ENCODE measurements at places on chromosomes 2 and 18.

- DNase-seq: no peak
Measured at GRCh38 chr2:208266936-208267335, 881 bp downstream of the PIKFYVE start.

- DNase-seq: peak; percentile 39
Measured at GRCh38 chr18:61551586-61551985, 218.4 kb downstream of the CDH20 start.

GRCh38 chr18:59233017-59233410 lies 13.1 kb downstream of the GRP start:
- DNase-seq: no peak

GRCh38 chr2:36704475-36705150 lies 8.1 kb downstream of the VIT start:
- no peak for DNase-seq

GRCh38 chr18:75277610-75277928 lies 67.0 kb downstream of the TSHZ1 start:
- DNase-seq: no peak

DNA sequence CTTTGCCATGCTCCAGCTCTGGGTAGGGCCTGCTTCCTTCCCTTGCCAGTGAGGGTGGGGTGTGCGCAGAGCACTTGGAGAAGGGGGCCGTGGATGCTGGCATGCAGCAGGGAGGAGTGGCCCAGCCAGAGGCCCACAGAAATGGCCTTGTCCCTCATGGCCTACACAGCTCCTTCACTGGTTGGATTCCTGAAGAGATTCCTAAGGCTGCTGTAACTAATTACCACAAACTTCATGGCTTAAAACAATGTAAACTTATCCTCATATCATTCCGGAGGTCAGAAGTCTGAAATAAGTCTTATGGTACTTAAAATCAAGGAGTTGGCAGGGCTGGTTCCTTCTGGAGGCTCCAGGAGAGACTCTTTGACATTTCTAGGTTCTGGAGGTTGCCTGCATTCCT lies 195.2 kb downstream of the GLI2 start:
- no peak for DNase-seq

DNA sequence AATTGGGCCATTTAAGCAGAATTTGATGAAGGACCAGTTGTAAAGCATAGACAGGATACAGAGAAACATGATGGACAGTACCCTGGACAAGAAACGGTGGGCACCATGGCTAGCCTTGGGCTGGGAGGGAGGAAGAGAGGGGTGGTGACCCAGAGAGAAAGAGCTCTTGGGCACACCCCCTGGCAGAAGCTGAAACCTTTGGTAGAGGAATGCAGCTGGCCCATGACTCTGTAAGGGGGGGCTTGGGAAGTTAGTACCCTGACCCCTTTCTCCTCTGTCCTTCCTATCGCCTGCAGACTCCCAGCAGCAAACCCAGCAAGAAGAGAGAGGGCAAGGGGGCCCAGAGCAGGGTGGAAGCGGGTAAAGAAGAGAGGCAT lies 32.6 kb downstream of the MRPL44 start:
- no peak for DNase-seq

DNA sequence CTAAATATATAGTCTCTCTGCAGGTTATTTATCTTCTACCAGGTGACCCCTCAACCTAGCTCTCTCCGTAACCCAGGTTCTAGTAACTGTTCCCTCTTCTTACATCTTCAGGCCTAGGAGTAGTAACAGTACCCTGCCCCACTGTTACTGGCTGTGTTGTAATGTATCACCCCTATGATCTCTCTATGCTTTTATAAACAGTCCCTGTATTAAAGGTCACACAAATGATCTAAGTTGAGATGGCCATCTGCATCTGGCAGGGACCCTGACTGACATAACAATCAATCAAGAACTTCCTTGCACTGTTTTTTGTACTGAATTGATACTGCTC lies 219.7 kb upstream of the STK17B start:
- DNase-seq: no peak

- DNase-seq: no peak
Measured at GRCh38 chr2:142745691-142746090, 131.8 kb upstream of the KYNU start.

DNA sequence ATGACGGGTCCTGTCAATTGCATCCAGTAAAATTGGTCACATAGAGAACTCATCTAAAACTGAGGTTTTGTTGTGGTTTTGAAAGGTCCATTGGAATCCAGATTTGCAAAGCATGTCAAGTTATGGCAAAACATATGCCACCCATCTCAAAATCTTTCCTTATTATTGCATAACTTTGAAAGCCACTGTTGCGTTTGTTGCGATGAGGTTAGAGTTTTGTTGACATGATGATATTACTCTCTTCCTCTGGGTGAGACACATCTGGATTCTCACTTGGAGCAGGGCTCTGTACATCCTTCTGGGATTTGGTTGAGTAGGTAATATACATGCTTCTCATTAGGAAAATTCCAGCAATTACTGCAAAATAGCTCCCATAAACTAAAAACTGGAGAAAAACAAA lies 20.6 kb downstream of the SCYGR5 start:
- no peak for DNase-seq

- DNase-seq: no peak
Measured at GRCh38 chr18:55483266-55483871, 104.6 kb downstream of the TCF4 start.

DNA sequence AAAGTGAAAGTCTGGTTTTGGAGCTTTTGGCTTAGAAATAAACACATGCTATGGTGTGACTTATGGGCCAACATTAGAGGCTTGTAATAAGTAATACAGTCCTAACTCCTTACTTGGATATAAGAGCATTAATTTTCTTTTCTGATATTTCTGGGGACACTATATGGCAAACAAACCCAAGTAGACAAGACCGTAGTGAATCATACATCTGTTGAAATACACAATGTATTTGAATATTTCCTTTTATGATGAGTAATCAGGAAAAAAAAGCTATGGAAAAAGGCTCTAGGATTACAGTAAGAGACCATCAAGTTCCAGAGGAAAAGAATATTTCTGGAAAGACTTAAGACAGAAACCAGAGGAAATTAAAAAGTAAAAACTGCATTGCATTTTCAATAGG lies 146.0 kb upstream of the CYP26B1 start:
- no peak for DNase-seq

DNA sequence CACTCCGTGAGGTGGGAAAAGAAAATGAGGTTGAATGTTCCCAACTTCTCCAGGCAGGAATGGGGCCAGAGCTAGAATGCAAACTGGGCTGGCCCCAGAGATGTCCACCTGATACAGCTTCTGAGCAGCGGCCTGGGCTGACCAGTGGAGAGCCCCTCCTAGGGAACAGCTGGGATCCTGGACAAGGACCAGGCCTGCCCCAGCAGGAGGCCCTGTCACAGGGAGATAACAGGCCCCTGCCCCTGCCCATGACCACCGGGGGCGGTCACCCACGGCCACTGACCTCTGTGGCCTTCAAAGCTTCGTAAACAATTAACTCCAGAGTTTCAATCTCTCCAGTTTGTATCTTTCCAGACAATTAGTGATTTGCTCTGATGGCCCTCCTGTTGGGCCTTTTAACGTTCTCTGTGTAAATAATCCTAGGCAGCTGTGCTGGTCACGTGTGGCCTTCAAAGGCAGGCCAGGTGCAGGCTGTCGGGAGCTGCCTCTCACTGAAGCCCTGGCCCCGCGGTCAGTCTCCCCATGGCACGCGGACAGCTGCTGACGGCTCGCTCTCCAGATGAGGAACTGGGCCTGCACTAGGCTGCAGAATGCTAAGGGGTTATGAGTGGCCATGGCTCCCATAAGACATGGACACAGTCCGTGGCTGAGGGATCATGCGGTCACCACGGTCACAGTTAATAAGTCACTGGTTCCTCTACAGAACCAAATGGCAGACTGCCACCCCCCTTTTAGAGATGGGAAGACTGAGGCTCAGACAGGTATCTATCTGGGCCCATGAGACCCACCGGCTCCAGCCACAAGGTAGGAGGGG lies 9.2 kb downstream of the HS6ST1 start:
- DNase-seq: no peak

- no peak for DNase-seq
Measured at GRCh38 chr18:56315363-56315762, 323.0 kb downstream of the TXNL1 start.

- no peak for DNase-seq
Measured at GRCh38 chr18:7871560-7872456, 304.7 kb downstream of the PTPRM start.

DNA sequence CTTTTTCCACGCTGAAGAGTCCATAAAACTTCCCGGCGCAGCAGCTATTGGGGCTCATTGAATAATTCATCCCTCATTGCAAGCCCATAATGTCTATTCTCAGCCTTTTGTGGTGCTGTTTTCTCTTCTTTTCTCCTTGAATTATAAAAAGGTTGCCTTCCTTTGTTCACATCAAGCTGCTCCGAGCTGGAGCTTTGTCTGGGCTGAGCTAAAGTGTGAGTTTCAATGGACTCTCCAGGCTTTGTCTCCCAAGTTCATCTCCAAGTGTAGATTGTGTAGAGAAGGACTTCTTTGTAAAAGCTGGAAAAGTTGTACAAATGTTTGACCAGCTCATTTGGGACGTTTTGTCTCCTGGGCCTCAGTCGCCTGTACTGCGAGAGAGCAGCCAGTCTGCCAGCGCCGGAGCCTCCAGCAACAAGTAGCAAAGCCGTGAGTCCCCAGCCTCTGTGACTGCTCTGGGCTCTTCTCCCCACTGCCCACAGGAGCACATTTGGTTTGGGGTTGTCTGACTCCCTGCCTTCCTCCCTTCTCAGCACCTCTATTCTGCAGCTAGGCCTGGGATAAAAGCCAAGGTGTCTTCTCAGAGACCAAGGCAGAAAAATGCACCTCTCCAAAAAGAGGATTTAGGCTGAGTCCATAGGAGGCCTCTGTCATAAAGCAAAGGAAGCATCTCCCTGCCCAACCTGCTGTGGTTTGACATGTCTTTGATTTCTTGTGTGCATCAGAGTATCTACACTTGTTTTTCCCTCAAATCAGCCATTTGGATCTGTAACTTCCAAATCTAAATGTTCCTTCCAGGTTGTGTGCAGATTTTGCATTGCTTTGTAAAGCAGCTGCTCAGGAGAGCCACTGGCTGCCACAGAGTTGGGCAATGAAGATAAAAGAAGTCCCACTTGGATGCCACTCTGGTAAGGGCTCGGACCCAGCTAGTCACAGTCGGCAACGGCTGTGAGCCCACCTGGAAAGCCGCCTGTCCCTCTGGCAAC lies 6.4 kb downstream of the PAX3 start:
- no peak for DNase-seq

DNA sequence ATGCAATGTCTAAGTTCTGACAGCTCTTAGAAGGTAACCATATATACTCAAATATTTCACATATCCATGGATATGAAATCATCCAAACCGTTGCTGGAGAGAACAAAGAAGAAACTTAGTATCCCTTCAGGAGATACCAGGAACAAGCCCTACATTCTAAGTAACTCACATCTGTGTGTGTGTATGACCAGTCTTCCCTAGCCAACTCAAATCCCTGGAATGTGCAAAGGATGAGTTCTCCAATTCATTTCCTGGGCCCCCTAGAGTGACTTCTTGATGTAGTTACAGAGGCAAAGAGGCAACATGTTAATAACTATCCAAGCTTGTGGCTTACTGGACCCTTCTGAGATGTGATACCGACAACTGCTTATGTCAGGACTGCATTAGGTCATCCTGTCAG lies 20.1 kb downstream of the TPGS2 start:
- DNase-seq: no peak

DNA sequence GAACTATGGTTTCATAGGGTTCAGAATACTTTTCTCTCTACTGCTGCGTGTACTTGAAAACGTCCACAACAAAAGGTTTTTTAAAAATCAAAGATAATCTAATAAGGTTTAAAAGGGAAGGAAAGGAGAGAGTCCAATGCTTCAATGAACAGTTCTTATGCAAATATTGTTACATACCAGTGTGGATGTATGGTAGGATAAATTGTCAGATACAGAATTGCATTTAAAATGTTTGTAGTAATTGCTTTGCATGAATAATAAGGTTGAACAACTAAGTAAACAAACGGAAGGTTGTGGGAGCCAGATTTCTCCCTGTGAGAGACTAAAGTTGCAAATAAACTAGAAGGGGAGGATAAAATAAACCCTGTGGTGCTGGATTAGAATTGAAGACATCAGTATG lies 53.8 kb upstream of the RBBP8 start:
- DNase-seq: no peak

DNA sequence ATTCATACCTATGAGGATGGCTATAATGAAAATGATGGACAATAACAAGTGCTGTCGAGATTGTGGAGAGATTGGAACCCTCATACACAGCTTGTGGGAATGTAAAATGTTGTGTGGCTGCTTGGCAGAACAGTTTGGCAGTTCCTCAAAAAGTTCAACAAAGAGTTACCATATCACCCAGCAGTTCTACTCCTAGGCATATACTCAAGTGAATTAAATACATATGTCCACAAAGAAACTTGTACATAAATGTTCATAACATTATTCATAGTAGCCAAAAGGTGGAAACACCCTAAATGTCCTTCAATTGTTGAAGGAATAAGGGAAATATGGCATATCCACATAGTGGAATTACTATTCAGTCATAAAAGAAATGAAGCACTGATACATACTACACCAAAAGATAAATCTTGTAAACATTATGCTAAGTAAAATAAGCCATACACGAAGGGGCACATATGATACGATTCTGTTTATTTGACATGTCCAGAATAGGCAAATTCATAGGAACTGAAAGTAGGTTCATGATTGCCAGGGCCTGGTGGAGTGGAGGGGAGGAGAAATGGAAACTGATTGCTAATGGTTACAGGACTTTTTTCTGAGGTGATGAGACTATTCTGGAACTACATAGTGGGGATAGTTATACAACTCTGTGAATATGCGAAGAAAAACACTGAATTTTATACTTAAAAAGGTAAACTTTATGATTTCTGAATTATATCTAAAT lies 92.1 kb downstream of the ADAM23 start:
- DNase-seq: no peak

GRCh38 chr18:50429207-50429948 lies 54.5 kb downstream of the SKA1 start:
- DNase-seq: no peak

DNA sequence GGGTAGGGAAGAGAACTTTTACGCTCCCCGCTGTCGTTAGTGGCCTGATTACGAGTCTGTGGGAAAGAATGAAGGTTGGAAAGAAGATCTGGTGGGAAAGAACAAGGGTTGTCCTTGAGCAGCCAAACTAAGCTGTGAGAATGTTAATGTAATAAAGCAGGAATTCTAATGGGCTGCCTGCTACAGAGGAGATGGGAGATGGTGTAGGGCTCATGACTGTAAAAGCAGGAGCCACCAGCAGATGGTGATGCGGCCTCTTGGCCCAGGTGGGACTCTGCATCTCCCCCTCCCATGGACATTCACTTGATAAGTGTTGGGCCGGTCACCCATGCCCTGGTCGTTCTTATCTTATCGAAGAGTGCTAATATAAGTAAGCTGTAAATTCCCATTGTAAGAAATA lies 150.0 kb downstream of the NEDD4L start:
- no peak for DNase-seq

DNA sequence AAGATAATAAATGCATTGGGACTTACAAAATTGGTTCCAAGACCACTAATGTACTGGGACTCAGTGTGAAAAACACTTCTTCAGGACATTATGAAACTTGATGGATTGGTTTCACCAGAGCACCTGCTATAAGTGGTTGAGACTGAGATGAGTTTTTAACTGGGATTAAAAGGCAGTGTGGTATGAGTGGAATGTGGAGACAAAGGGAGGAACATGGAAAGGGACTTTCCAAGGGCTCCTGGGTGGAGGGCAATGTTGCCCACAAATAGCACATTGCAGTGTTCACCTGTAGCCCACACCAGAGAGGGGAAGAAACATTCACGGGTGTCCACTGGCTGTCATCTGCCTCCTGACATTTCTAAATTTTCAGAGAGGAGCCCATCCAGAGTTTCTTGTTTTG lies 253.3 kb upstream of the TANK start:
- no peak for DNase-seq

Data from GM12891 (cell line).